ENCODE measurements at places on chromosomes 4 and X.
A peak's percentile ranks its signal among the peaks of the same experiment; 100 is the strongest.

DNA sequence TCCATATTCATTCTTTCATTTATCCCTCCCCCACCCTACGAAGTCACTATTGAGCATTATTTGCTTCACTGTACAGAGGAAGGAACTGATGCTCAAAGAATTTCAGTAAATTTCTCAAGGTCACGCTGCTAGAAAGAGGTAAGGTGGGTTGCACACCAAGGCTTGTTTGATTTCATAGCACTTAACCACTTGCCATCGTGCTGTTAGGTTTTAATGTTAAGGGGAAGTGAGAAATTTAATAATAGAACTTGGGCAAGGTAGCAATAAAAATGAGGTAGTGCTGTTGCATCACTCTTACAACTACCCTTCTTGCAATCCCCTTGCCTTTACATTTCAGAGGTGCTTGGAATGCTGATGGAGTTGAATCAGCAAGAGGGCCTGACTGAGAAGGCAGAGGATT is 343.1 kb downstream of the MID1IP1 start:
- no peak for DNase-seq

- peak; percentile 76 for DNase-seq
Observed at GRCh38 chr4:101527188-101527587, 179.9 kb upstream of the PPP3CA start.

DNA sequence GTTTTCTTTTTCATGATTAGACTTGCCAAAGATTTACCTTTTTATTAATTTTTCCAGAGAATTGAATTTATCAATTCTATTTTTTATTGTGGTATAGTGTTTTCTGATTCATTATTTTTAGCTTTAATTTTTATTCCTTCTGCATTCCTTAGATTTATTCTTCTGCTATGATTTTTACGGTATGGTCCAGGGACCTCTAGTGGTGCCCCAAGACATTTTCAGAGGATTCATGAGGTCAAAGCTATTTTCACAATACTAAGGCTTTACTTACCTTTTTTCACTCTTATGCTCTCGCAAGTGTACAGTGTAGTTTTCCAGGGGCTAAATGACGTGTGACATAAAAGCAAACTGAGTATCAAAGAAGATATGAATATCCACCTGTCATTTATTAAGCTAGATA is 8.0 kb downstream of the RADX start:
- no peak for DNase-seq

GRCh38 chr4:165725352-165725751 is 147.7 kb upstream of the TLL1 start:
- no peak for DNase-seq

DNA sequence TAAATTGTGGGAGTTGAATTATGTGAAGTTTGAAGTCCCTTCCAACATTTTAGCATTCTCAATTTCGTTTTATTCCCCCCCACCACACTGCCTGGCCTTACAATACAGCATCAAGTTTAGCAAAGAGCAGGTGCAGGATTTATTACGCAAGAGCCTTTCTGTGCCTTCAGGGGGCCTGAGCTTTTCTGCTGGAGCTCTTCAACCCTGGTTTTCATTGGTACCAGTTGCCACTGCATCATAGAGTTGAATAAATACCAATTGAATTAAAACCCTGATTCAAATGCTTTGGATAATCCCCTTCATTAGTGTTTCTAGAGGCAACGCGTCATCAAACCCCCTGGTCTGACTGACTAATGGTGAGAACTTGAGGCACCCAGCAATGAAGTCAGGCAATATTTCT is 43.6 kb upstream of the KIT start:
- no peak for DNase-seq

DNA sequence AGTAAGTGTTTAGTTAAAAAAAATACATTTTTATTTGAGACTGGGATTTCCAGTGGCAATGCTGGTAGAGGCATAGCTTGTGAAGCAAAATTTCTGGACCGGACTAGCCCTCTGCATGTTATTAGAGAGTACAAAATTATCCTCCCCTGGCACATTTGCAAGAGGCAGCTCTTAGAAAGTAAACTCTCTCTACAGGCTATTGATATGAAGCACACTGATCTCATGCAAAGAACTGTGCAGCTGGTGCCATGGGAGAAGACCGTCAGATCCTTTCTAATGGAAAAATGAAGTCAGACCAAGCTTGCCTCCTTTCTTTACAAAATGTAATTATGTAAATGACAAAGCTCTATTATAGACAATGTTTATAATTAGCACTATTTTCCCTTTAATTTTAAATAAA is 2717.2 kb downstream of the PCDH7 start:
- no peak for DNase-seq

DNA sequence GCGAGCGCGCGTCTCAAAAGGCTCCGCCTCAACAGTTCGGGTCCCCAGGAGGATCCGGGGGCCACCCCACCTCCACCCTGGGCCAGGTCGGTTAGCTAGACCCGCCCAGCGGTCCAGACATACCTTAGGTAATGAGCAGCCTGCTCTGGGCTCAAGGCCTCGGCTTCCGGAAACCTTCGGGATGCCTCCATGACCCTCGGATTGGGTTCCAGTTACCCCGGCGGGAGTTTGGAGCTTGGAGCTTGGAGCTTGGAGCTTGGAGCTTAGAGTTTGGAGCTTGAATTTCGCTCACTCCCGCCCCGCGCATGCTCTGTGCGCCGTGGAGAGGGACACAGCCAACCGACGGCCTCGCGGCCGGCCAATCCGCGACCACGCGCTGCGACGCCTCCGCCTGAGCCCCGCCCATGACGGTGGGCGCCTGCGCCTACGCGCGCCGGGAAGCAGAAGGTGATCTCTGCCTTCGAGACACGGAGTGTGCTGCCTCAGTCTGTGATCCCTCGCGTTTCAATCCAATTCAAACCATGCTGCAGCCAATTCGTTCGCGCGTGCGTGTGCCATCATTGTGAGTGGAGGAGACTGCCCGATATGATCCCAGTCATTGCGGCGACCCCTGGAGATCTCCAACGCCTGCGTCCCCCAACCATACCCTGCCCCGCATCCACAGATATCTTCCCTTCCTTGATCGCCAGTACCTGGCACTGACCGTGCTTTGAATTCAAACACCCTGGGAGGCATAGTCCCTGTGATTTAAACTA is at the start of gene ERCC6L:
Gene ERCC6L (minus strand): TSS at position 307 of the 755 bp plus-strand sequence. CDS start 116 bp downstream, at position 191.
- DNase-seq, result peak; percentile 89

DNA sequence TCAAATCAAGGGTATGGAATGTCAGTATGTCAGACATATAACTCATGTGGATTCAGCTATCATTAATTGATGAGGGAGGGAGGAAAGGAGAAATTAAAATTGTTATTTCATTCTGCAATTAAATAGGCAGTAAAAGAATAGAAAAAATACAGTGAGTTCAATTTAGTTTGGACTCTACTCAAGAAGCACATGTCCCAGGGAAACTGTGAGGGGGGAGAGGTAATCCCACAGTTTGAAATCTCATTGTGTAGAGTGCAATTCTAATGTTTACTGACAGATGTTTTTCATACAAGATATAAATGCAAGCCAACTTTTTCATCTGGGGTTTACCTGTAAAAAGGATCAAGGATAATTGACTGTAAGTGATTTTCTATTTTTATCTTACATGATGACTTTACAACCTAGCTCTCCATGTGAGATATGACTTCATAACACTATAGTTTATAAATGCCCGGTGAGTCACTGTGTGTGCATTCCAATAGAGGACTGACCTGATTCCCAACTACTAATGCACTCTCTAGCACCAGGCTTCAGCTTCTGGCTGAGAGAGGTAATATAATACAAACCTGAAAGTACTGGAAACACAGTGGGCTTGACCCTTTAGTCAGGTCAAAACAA is 35.2 kb upstream of the SCD5 start:
- no peak for DNase-seq

DNA sequence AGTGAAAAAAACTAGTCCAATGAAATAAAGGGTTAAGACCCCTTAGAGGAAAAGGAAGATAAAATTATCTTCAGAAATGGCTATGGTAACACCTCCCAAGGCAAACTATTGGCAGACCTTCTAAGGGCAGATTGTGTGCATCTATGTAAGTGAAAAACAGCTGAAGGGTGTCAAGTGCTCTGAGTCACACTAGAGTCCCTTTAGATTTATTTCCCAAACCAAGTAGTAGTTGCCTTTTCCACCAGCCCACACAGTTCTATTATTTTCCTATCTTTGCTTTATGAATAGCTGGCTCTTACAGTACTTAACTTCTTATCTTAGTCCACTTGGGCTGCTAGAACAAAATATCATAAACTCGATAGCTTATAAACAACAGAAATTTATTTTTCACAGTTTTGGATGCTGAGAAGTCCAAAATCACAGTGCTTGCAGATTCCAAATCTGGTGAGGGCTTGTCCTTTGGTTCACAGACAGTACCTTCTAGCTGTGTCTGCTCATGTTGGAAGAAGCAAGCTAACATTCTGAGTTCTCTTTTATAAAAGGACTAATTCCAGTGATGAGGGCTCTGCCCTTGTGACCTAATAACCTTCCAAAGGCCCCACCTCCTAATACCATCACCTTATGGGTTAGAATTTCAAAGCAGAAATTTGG is 143.6 kb downstream of the GRID2 start:
- DNase-seq, result no peak

- no peak for DNase-seq
Observed at GRCh38 chr4:108449129-108449528, 171.2 kb upstream of the RPL34 start.

DNA sequence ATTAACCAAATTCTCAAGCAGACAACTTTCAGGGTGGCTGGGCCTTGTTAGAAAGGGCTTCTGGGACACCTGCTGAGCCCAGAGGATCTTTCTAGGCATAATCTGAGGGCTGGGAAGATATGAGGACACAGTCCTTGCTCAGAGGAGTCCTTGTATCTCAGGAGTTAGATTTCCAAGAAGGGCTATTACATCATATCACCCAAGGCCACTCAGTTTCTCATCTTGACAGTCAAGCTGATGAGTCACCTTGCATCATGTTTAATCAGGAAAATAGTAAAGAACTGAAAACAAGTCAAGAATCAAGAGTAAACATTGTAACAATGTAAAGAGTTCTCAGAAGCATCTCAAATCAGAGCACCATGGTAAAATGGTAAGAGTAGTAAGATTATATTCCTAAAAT is 4.0 kb downstream of the PCYT1B start:
- DNase-seq, result no peak

GRCh38 chr4:109315818-109316217 is 13.4 kb upstream of the COL25A1 start:
- DNase-seq, result no peak

GRCh38 chr4:65943076-65943475 is 272.8 kb upstream of the EPHA5 start:
- DNase-seq, result no peak

GRCh38 chrX:78658845-78659744 is at the start of gene RTL3:
TSS of gene RTL3 (minus strand) at chrX:78659328. CDS start at chrX:78658420, 908 bp downstream.
- peak; percentile 22 for DNase-seq

DNA sequence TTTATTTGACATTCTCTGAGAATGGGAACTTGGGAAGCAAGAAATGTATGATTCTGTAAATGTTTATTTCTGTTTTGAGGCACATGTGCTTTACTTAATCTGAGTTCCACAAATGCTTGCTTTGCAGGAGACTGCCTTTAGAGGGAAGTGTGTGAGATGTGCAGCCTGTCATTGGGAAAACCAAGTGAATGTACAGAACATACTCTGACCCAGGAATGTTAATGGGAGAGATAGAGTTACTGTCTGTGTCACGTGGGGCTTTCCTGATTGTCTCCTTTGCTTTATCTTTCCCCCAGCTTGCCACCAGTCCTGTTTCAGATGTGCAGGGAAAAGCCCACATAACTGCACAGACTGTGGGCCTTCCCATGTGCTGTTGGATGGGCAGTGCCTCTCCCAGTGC is 218.6 kb upstream of the ANXA3 start:
- no peak for DNase-seq

GRCh38 chrX:118862091-118862490 is 38.5 kb downstream of the ZCCHC12 start:
- no peak for DNase-seq

DNA sequence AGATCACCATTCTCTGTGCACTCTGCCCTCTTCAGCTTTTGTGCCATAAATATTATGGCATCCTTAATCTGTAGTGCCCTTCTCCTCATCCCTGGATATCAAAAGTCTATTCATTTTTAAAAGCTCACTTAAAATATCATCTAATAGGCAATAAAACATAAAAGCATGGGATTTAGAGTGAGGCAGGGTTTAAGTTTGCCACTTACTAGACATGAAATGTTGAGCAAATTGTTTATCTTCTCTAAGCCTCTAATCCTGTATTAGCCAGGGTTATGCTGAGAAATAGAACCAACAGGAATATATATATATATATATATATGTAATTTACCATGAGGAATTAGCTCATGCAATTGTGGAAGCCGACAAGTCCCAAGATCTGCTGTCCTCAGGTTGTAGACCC is 472.4 kb upstream of the HS3ST1 start:
- DNase-seq, result no peak

DNA sequence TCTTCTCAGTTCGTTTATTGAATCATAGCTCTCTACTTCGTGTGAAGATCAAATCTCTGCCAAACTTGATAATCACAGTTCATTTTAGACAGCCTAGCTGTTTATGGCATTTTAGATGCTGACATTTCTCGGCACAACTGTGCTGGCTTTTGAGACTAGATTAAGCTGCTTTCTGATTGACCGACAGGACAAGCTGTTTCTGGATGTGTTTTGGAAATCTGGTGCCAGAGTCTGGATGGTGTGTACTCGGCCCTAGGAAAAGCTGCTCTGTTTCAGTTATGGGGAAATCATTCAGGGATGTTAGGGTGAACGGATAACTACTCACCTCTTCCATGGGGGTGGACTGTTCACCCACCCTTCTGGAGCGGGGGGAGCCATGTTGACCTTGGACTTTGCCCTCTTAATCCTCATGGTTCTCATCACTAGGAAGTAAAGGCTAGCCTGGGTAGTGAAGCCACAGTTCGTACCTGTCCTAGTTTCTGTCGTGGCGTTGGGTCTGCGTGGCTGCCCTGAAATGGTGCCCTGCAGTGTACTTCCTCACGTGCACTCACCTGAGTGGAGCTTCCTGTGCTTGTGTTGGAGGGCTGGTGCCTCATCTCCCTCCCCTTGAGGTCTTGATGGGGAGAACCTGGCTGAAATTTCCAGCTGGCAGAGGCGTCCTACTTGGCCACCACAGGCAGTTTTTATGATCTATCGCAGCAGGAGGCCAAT is 13.7 kb upstream of the WDR1 start:
- DNase-seq, result no peak

- DNase-seq, result peak; percentile 55
Observed at GRCh38 chrX:38220024-38220414, 652 bp downstream of the SRPX start.

Measured in activated CD8-positive, alpha-beta T cell treated with anti-CD3 and anti-CD28 coated beads, Interleukin-2, amount 10 ng/mL, durations not matched to agents 7 days and 5 days (primary cell).